Stimulated activated CD8-positive, alpha-beta memory T cell treated with anti-CD3 and anti-CD28 coated beads, Interleukin-2, amount 100 ng/mL, for 1 hour (primary cell): ENCODE measurements at places on chromosomes 2 and 18.

GRCh38 chr2:30038419-30038818 lies 108.4 kb upstream of the YPEL5 start:
- no peak for DNase-seq

GRCh38 chr2:122028371-122029100 lies 273.1 kb downstream of the TSN start:
- DNase-seq: no peak

GRCh38 chr2:89841476-89841840 lies 1150.0 kb downstream of the RPIA start:
- DNase-seq: no peak

GRCh38 chr18:23479829-23480505 lies 23.3 kb upstream of the RMC1 start:
- DNase-seq: no peak

GRCh38 chr18:62361288-62361687 lies 36.2 kb downstream of the TNFRSF11A start:
- no peak for DNase-seq

DNA sequence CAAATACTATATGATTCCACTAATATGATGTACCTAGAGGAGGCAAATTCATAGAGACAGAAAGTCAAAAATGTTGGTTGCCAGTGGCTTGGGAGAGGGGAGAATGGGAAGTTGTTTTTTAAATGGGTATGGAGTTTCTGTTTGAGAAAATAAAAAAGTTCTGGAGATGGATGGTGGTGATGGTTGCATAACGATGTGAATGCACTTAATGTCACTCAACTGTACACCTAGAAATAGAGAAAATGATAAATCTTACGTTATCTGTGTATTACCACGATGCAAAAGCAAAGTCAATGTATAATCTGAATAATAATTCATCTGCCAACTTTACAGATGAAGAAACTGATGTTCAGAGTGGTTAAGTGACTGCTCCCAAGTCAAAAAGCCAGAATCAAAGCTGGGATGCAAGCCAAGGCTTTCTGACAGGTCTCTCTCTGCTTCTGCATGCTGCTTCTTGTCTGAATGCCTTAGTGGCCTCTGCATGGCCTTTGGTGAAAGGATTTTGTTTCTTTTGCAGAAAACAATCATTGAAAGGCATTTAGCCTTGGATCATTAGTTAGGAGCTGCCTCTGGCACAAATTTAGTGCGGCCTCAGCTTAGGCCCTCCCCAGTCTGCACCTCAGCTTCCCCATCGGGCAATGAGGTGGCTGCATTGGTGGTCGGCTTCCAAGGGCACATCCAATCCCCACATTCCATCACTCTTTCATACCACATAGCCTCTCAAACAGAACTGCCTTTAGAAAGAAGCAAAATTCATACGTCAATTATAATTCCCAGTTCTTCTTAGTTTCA lies 46.5 kb upstream of the MYCN start:
- no peak for DNase-seq

- DNase-seq: no peak
Observed at GRCh38 chr2:26614216-26615138, 26.7 kb downstream of the CIB4 start.

DNA sequence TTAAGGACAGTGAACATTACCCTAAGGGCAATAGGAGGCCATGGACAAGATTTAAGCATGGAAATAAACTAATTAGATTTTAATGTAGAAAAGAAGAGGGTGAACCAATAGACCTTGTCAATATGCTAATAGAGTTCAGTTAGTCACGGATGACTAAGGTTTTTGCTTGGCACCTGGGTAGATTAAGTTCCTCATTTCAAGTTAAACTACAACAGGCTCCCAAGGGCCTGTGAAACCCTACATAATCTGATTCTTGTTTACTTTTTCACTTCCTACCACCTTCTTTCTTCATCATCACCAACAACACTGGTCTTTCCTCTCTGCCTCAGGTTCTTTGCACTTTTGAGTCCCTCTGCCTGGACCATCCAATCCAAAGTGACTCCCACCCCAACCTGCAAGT lies 14.8 kb downstream of the SP110 start:
- no peak for DNase-seq

DNA sequence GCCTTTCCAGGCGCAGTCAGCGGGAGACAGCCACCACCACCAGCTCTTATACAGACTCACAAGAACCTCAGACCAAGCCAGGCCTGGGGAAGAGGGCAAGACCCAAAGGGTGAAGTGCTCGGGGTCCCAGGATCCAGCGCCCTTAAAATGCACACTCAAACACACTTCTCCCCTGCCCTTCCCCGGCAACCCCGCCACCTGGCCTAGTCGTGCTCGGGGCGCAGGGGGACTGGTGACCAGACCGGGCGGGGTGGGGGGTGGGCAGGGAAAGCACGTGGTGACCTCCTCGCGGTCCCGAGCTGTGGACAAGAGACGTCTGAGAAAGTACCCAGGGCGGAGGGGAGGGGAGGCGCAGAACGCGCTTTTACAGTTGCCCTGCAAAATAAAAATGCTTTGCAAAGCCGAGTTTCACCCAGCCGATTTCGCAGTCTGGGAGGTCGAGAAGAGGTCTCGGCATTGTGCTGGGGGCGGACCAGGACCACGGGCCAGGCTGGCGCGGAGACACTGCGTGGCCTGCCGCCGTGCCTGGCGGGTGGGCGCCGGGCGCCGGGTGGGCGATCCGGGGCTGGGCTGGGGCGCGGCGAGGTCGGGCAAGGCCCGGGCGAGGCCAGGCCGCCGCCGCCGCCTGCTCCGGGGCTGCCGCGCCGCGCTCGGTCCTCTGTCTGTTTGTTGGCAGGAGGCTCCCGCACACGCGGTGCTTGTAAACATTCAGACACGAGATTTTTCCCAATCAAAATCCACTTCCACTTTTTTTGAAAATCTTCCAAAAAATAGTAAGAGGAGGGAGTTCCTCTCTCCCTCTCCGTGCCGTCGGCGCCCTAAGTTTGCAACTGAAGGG lies 2.0 kb downstream of the BCL11A start:
- DNase-seq: no peak

- DNase-seq: no peak
Observed at GRCh38 chr2:60234274-60234986, 319.0 kb downstream of the BCL11A start.

- DNase-seq: no peak
Observed at GRCh38 chr18:37665346-37665745, 99.7 kb upstream of the CELF4 start.

DNA sequence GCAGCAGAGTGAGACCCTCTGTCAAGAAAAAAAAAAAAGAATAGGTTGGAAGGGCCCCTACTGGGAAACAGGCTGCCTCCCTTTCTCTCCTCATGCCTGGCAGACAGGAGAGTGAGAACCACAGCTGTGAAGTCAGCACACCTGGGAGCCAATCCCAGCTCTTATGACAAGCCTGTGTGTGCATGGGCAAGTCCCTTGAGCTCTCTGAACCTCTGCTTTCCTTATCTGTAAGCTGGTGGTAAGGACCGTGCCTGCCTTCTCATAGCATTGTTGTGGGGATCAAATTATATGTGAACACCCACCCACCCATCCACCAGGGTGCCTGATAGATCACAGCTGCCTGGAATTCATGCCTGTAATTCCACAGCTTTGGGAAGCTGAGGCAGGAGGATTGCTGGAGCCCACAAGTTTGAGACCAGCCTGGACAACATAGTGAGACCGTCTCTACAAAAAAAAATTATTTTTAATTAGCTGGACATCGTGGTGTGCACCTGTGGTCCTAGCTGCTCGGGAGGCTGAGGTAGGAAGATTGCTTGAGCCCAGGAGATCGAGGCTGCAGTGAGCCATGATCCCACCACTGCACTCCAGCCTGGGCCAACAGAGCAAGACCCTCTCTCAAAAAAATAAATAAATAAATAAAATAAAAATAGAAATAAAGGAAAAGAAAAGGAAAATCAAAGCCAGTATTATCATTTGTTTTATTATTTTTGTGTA lies 66.9 kb upstream of the MCFD2 start:
- DNase-seq: no peak

- DNase-seq: no peak
Observed at GRCh38 chr18:57802213-57803102, 657 bp downstream of the ATP8B1 start.

GRCh38 chr2:240396623-240397541 lies 38.6 kb upstream of the GPC1 start:
- DNase-seq: no peak

- DNase-seq: no peak
Observed at GRCh38 chr2:122340246-122340645, 584.8 kb downstream of the TSN start.

DNA sequence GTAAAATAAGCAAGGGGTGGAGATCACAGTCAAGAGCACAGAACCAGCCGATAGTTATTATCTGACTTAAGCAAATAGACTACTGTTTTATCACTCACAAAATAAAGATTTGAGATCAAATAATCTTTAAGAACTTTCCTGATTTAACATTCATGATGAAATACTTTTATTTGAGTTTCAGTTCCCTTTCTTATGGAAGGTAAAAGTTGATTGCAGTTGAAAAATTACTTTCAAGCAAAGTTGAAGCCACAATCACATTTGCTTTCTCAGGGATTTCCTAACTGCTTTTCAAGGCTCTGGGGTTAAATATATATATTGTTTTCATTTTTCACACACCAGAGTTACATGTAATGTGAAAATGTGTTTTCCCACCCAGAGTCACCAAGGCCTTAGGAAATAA lies 599.5 kb downstream of the KCNJ3 start:
- DNase-seq: no peak

- no peak for DNase-seq
Observed at GRCh38 chr2:121286506-121286905, 1.5 kb upstream of the TFCP2L1 start.

DNA sequence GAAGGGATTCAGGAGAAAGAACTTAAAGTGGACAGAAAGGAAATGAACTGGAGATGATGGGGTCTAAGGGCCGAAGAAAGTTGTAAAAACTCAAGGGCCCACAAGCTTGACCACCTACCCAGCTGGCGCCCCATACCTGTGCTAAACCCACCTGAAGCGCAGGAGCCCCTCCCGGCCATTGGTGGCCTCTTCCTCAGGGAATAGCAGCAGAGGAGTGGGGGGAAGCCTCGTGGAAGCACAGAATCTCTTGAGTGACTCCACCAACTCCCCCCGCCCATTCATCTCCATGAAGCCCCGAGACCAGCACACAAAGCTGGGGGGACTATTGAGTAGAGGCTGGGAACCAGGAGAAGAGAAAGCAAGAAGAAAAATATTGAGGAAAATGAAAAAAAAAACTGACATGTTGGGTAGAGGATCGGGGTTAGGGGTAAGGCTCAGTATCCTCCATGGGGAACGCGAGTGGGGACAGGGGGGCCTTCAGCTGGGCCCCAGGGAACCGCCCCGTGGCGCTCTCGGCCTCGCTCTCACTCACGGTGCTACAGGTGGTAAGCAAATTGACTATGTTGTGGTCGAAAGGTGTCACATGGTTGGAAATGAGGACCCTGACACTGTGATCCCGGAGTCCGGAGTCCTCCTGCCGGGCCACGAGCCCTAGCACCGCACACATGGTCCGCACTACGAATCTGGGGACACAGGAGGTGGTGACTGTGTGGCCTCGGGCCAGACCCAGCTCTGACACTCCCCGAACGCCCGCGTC lies 728 bp downstream of the AUP1 start:
- DNase-seq: no peak

- no peak for DNase-seq
Observed at GRCh38 chr2:42969231-42970150, 177.1 kb upstream of the HAAO start.

GRCh38 chr2:7292154-7292691 lies 375.0 kb downstream of the RNF144A start:
- DNase-seq: no peak

DNA sequence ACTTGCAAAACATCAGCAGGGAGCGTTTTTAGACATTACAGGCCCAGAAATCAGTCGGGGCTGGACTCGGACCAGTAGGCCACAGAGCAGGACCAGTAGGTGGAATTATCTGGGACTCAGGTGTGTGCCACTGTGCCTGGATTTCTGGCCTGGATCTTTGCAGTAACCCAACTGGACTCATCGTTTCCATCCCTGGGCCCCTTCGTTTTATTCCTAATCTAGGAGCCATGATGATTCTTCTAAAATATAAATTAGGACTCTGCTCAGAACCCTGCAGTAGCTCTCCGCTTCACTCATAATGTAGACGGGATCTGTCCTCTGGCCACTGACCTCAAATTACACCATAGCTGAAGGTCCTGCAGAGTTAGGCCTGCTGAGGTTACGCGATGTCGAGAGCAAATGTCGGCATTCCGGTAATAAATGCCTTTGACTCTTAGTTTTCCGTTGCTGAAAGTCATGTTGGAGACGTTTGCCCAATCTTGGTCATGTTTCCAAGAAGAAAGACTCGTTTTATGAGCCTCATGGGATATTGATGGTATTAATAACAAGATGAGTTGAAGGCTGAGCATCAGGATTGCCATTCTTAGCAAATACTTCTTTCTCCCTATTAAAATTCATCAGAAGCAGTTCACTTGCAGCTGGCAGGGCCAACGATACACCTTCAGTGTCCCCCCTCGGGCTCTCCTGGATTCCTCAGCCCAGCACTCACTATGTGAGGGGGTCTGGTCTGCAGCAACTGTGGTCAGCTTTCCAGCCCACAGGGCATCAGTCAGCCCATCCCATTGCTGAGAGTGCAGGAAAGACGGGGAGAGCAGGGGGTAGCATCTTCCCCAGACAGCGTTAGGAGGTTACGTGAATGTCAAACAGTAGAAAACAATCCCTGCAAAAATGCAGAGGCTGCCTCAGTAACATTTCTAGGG lies 39.9 kb upstream of the KLF11 start:
- no peak for DNase-seq

- DNase-seq: no peak
Observed at GRCh38 chr18:23982155-23983079, 32.1 kb upstream of the TTC39C start.

GRCh38 chr2:29749041-29749440 lies 172.3 kb downstream of the ALK start:
- no peak for DNase-seq

DNA sequence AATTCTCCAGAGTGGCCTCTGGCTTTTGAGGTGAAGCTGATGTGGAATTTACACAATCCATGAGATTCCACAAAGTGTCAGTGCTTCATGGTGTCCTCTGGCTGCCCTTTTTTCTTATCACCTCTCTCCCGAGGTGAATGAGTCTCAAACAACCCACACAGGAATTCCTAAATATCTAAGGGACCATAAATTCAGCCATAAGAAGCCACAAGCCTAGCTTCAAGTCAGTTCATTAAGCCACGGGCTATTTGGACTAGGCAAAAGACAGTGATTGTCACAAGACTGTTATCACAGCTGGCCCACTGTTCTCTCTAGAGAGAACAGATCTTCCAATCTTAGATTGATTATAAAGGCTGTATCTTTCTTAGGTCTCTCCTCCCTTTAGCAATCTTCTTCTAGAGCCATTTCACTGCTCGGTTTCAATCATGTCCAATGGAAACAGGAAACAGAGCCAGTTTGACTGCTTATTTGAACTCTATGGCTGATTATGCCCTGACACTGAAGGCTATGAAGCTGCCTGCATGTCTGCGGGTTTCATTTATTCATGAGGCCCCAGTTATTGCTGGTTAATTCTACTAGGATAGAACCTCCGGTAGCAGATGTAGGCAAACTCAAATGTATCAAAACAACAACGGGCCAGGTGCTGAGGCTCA lies 4.1 kb downstream of the NEMP2 start:
- DNase-seq: no peak
